ENCODE measurements at places on chromosomes 5 and 9.

- DNase-seq = no peak
Observed at GRCh38 chr5:11047030-11047429, 286.0 kb upstream of the DAP start.

- DNase-seq = no peak
Observed at GRCh38 chr5:98299435-98299834, 474.0 kb upstream of the RGMB start.

DNA sequence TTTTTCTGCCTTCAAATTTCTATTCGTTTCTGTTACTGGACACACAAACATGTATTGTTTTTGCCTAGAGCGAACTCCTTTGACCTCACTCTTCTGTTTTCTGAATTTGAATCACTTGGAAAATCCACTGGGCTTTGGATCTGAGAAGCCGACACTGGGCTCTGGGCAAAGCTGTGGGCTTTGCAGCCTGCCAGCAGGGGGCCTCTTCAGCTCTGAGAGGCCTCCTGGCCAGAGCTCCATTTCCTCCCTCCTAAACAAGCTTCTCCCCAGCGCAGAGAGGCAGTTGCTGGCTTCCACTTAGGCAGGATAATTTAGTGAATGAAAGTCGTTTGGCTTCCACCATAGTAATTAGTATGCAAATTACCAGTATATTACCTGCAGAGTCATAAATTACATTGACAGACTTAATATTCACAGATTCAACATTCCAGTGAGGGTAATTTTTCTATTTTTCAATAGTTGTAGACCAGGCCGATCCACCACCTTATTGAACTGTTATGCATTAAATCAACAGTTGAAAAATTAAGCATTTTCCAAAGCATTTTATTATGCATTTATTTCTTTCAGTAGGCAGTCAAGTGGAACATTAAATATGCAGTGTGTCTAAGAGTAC lies 104.0 kb upstream of the ZNF366 start:
- DNase-seq = peak; percentile 32

DNA sequence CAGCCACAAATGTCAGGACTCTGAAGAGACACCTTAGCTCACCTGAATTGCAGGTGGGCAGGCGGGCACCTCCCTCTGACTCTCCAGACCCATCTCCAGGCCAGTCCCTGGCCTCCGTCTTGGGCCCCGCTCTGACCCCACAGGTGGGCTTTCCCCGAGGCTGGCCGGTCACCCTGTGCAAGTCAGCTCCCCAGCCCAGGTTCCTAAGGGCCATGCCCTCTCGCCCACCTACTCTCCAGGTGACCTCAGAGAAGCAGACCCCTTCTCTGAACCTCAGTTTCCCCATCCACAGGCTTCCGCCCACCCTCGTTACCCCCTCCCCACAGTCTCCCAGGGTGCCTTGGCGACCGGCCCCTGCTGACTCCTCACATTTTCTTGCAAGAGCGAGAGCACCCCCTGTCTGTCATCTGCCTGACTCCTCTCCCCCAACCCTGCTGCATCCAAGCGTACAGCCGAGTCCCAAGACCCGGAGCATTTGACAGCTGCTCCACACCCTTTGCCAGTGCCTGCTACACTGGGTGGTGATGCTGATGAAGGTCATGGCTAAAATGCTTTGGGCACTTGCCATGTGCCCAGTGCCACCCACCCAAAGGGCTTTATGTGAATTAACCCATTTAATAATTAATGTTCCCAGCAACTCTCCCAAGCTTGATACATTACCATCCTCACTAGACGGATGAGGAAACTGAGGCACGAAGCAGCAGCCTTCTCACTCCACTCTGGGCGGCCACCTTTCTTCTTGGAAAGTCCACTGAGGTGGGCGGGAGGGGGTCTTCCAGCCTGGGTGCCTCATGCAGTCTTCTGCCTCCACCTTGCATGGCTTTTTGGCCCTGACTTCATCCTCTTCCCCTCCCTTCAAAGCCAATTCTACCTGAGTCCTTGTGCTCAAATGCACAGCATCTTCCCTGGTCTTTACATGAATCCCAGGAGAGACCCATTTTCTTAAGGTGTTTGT lies 51.1 kb upstream of the ORM1 start:
- DNase-seq = no peak

- no peak for DNase-seq
Observed at GRCh38 chr5:62082370-62082801, 223.6 kb upstream of the KIF2A start.

GRCh38 chr5:57642066-57642465 lies 159.5 kb upstream of the ACTBL2 start:
- DNase-seq = no peak

DNA sequence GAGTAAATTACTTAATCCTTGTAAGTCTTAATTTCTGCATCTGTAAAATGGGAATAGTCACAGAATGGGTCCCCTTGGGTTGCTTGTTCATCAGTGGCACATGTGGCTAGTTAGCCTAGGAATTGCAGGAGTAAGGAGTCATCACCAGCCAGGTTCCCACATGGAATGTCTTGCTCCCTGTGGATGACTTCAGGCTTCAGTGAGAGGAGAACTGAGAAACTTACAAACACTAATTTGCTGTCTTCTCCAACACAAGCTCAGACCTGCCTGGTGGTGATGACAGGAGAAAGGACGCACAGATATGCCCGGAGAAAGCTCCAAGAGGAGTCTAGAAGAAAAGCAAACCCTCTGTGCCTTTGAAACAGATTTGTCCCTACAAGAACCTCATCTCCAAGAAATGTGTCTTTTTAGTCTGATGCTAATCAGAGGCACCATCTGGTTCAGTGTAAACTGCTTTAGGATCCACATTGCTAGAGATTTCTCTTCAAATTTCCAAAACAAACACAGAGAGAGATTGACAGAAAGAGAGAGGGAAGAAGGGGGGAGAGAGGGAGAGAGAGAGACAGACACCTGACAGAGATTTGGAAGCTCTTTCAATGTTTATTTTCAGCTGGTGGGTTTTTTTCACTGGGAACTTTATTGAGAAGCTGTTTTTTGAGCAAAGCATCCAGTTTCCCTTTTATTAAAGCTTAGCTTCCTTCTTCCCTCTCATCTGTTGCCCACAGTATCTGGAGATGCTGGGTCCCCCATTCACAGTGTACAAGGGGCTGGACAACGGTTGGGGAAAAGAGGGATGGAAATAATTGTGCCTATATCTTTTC lies 128.3 kb downstream of the DOCK2 start:
- no peak for DNase-seq

DNA sequence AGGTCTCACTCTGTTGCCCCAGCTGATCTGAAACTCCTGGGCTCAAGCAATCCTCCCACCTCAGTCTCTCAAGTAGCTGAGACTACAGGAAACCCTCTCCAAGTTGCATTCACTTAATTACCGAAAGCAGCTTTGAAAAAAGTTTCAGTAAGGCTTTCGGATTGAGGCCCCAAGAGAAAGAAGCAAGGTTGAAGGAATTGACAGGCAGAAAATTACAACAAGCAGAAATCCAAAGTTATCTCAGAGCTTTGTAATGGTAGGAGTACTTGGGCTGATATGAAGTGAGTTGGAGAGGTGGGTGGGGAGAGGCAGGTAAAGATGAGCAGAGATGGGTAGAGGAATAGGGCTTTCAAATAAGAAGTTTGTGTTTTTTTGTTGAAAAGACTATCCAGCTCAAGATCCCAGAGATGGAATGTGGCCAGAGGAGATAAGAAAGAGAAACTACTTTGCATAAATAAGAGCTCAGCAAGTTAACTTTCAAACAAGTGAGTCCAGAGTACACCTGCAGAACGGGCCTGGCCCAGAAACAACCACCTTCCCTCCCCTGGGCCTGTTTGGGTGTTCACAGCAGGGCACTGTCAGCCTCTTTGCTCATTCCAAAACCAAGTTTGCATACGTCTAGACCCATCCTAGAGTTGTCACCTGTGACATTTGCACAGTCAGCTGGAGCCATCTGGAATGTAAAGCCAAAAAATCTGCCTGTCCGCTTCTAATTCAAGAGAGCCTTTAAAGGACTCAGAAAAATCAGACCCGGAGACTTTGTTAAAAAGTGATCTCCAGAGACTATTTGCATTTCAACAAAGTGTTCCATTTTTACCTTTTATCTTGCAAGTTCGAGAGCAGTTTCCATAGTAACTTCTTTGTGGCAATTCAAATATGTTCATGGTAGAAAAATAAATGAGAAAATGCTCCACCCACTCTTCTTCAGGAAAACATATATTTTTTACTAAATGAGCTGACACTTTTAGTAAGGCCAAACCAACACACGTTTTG lies 2.2 kb upstream of the CLINT1 start:
- DNase-seq = no peak

GRCh38 chr5:66174338-66174737 lies 30.2 kb downstream of the SREK1 start:
- DNase-seq = no peak

GRCh38 chr5:153523831-153524230 lies 33.4 kb downstream of the GRIA1 start:
- no peak for DNase-seq

GRCh38 chr5:1310118-1310517 lies 15.2 kb upstream of the TERT start:
- DNase-seq = no peak

DNA sequence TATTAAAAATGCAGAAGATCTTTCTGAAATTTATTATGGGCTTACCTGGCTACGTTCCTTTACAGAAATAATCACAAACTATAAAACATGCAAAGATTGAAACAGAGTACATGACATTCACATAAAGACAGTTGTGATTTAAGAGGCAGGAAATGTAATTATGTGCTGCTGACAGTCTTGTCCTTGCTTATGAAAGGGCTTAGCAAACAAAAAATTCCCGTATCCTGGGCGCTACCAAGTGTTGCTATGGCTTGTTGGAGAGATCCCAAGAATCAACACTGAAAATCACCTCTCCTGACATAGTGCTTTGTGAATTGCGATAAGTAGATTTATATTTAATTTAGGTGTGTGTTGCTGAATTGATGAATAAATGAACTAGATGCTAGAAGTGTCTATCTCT lies 352.5 kb upstream of the C9orf72 start:
- DNase-seq = no peak

All from naive thymus-derived CD8-positive, alpha-beta T cell (primary cell).